ENCODE measurements at places on chromosomes 11 and 22. TPM values are rescaled to one million over a fixed set of nuclear protein-coding genes. Genes with fewer than 3 reads are reported as not detected.

The IRAG1 gene
- total RNA-seq, result not detected

The TMPRSS4 gene
- total RNA-seq, result not detected

The ARHGEF17 gene
- 14.0 TPM for total RNA-seq

The NCAM1 gene
- not detected for total RNA-seq

Measured in A549 treated with ZK216348 at 1 μM for 4 hours (cell line).